ENCODE measurements at places on chromosomes 1 and 21.
A peak's percentile ranks its signal among the peaks of the same experiment; 100 is the strongest.

DNA sequence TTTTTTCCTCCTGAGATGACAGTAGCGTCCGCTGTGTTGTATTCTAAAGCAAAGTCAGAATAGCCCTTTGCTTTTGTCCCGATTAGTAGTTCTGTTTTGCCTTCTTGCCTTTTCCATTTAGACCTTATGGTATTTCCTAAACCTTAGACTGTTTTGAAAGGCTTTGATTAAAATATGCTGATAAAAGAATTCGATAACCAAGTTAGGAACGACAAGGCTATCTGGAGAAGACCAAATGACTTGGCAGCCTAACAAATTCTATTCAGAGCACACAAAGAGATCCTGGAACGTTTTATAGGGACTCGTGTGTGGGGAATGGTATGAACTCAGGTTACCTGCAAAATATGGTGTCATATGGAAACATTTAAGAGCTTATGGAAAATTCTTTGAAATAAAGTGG, 42.9 kb downstream of the NFIA start:
- no peak for DNase-seq

DNA sequence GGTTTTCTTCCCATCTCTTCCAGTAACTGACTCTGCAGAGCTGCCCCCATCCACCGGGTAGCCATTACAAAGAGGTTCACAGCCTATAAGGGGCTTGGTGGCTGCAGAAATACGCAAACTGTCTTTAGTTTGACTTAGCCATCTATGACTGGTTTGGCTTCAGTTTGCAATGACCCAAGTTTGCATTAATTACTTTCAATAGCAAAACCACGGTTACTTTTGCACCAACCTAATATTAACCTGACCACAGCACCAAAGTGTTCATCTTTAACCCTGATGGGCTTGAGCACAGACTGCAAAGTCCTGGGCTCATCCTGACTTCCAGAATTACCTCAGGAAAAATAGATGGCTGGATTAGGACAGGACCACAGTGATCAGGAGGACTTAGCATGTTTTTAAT, 2.2 kb upstream of the HAO2 start:
- DNase-seq = no peak

DNA sequence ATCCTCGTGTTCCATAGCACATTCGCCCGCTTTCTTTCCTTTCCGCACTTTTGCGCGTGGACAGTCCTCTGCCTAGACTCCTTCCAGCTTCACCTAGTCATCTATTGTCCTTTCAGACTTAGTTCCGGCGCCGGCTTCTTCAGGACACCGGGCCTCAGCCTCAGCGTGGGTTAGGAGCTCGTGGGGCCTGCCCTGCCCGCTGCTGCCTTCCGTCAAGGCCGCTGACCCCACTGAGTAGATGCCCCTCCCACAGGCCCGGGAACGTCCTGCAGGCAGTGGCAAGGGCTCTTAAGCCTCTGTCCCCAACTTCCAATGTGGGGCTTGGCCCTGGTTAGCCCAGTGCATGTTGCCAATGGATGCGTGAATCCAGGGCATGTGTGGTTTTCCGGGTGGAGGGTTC, 11.4 kb downstream of the DMRTB1 start:
- no peak for DNase-seq

DNA sequence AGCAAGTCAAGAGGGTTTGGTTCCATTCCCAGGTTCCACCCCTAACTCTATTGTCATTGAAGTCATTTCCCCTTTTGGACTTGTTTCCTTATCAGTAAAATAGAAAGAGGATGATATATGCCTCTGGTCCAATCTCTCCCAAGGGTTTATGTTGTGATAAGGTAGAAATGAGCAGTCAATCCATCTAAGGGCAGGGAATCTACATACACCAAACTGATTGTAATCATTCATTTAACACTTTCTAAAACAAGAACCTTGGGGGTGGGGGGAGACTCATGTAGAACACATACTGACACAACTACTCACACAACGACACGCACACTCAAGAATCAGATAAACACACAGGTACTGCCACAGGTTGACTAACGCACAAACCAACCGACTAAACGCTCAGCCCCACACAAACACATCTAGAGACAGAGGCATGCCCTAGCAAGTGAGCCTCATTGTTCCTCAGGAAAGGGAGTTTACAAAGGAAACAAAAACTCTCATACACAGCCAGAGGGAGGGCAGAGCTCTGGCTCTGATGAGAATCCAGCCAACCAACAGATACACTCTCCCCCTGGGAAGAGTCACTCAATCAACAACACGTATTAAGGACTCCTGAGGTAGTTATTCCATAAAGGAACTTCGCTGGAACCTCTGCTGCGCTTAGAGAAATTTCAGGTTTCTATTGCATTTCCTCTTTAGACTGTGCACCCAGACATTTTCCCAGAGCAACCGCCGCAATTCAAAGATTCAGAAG, 1.0 kb downstream of the F11R start:
- no peak for DNase-seq

DNA sequence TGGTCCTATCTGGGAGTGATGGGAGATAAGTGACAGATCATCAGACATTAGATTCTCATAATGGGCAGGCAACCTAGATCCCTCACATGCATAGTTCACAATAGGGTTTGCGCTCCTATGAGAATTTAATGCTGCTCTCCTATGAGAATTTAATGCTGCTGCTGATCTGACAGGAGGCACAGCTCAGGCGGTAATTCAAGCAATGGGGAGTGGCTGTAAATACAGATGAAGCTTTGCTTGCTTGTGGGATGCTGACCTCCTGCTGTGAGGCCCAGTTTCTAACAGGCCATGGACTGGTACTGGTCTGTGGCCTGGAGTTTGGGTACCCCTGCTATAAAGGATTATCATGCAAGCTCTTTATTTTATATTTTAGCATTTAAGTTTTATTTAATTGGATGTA, 72.0 kb downstream of the ZMYM4 start:
- DNase-seq = no peak

GRCh38 chr1:154767315-154768240, 102.5 kb downstream of the KCNN3 start:
- DNase-seq = no peak

- peak; percentile 85 for DNase-seq
Observed at GRCh38 chr21:25735646-25736597, 1.1 kb downstream of the GABPA start.

GRCh38 chr1:114340892-114341291, 170.1 kb downstream of the TRIM33 start:
- no peak for DNase-seq

GRCh38 chr1:2556277-2556677, at the start of gene TNFRSF14:
Gene TNFRSF14, plus strand, starts transcription at chr1:2556371. Its CDS starts 294 bp downstream, at chr1:2556665.
- peak; percentile 79 for DNase-seq

DNA sequence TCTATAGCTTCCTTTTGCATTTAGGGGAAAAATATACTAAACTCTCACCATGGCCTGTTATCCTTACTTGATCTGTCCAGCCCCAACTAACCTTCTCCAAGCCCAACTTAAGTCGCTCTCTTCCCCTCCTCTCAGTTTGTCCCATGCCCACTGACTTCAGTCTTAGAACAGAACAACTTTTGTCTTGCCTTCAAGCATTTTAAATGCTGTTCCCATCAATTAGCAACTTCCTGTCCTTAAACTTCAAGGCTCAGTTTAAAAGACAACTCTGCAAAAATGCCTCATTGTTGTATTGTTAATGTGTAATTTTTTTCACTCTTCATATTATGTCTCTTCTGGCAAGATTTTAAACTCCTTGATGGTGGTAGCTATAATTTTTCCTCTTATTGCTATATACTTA, 526.9 kb downstream of the NEGR1 start:
- no peak for DNase-seq

DNA sequence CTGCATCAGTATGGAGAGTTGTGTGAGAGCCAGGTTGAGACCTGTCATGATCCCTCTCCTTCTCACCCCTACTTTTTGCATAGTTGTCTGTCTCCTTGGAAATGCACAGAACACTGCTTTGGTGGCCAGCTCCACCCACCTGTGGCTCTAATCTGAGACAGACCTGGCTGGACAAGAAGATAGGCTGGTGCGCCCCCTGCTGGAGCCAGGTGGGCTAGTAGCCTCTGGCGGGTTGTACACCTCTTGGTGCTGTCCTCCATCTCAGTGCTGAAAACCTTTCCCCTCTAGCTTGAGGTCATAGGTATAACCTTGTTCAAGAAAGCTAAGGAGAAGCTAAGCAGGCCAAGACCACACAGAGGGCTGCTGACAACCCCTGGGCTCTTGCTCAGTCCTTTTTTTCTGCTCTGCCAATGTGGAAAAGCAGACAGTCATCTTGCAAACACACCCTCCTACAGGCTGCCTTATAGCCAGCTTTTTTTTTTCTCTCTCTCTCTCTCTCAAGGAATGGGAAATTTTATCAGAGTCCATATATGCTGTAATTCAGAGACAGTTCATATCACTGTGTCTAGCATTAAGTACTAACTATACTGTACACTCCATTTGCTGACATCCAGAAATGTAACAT, 58.8 kb upstream of the SPATA6 start:
- DNase-seq = peak; percentile 73

DNA sequence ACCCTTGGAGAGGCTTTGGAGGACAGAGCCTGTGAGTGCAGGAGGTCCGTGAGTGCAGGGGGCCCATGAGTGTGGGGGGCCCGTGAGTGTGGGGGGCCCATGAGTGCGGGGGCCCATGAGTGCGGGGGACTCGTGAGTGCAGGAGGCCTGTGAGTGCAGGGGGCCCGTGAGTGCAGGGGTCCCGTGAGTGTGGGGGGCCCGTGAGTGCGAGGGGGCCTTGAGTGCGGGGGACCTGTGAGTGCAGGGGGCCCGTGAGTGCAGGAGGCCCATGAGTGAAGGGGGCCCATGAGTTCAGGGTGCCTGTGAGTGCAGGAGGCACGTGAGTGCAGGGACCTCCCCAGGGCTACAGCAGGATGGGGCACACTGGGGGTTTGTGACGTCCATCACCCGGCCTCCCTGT, 108.3 kb upstream of the TTC34 start:
- no peak for DNase-seq

- DNase-seq = no peak
Observed at GRCh38 chr1:68801440-68801839, 304.6 kb upstream of the DEPDC1 start.
